NCI-H446 (cell line): ENCODE measurements at places on chromosomes 3 and 15.

GRCh38 chr3:8282541-8283165 is 219.0 kb upstream of the LMCD1 start:
- DNase-seq: no peak

DNA sequence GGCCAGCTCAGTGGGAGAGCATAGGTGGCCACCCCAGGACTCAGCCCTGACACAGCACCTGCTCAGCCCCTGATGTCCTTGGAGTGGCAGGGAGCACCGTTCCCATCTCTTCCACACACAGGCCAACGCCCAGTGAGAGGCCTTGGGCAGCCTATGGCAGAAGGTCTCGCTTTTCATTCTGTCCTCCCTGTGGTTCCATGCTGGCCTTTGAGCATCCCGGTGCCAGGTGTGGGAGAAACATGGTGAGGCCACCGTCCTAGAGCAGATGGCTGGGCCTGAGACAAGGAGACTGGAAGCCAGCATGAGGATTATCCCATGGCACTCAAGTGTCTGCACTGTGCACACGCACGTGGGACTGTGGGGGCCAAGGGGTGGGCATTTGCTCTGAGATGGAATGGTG is 25.1 kb downstream of the ADCY5 start:
- no peak for DNase-seq

GRCh38 chr3:130677343-130677742 is 69.3 kb downstream of the PIK3R4 start:
- DNase-seq: no peak

DNA sequence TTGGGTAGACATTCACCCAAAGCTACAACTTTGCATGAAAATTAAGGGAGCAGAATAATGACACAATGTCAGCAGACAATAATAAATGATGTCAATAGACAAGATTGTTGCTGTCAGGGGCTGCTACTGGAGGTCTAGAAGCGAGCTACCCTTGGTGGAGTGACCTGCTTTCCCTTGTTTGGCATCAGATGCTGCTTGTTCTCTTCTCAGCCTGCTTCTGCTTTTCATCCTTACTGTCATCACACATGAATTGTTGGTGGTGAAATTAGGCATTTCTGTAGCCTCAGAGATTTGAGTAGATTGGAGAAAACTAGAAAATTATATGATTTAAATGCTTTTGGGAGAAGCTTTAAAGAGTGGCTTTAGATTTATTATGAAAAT is 193.8 kb downstream of the NR1D2 start:
- DNase-seq: no peak

- DNase-seq: peak; percentile 27
Measured at GRCh38 chr15:71806452-71806931, 3.9 kb upstream of the NR2E3 start.

- no peak for DNase-seq
Measured at GRCh38 chr3:121976727-121977126, 45.3 kb downstream of the ILDR1 start.

- DNase-seq: no peak
Measured at GRCh38 chr3:66383998-66384745, 116.7 kb downstream of the LRIG1 start.

DNA sequence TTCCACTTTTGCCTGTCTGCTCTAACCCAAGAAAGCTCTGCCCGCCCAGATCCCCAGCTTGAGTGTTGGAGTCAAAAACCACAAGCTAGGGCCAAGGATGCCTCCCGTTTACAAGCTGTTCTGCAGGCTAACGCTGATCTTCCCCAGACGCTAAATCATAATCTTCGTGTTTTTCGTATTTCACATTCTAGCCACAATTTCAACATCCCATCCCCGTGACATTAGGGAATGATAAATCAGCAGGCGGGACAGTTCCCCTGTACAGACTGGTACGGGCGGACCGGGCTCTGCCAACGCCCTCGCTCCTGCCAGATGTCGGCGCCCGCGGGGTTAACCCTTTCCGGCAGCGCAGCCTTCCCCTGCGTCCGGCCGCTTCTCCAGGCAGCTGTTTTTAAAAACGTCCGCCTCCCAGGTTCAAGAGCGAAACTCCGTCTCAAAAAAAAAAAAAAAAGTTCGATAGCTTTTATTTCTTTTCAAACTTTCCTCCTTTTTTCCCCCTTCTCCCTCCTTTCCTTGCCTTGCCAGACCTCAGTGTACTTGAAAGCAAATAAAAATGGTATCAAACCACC is 81.0 kb upstream of the BNC1 start:
- no peak for DNase-seq

GRCh38 chr15:49382394-49382793 is 40.6 kb upstream of the FGF7 start:
- DNase-seq: no peak

DNA sequence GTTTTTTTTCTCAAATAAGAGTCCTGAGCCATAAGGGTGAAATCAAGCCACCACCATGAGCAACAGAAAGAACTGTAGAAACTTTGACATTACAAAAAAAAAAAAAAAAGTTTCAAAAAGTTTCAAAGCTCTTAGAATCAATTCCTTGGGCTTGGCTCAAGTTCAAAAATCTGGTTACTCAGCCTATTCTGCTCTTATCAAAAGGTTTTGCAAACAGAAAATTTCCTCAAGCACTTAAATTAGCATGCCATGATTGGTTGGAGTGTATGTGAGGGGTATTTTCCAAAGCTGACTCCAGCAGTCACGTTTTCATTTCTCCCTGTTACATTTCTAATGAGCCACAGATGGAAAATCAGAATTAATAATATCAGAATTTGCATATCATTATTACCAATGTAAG is 12.1 kb upstream of the PEX5L start:
- no peak for DNase-seq

GRCh38 chr3:139136469-139137202 is 91.9 kb upstream of the PRR23C start:
- no peak for DNase-seq

DNA sequence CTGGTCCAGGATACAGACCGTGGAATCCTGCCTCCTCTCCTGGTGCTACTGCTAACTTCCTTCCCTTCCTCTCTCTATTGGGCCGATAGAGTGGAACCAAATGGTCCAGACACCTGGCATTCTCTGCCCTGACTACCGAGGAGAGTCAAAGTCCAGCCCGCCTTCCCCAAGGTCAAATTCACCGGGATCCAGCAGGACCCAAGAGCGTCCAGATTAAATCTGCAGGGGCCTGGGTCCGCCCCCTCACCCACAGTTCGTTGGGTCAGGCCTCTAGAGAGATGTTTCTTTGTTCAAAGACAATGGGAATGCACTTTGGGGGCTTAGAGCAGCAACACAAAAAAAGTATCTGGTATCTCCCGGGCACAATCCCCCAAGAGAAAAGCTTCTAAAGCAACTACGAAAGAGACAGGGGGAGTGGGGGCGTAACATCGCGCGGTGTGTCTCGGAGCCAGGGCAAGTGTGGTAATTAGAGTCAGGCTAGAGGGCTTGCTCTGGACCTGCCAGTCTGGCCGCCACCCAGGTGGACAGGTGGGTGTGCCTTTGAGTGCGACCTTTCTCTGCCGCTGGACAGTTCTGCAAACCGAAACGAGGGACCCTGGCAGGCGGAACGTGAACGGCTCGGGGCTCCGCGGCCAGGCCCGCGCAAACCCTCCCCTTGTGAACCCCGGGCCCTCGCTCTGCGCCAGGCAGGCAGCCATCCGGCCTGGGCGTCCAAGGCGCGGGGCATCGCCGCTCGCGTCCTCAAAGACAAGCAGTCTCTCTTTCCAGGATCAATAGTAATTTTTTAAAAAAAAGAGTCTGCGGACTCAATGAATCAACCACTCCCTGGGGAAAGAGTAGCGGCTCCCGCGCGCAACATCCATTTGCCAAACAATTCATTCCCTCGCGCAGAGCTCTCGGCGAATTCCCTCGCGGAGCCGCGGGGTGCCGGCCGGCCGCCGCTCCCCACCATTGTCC is 806 bp downstream of the KLHL25 start:
- DNase-seq: no peak

DNA sequence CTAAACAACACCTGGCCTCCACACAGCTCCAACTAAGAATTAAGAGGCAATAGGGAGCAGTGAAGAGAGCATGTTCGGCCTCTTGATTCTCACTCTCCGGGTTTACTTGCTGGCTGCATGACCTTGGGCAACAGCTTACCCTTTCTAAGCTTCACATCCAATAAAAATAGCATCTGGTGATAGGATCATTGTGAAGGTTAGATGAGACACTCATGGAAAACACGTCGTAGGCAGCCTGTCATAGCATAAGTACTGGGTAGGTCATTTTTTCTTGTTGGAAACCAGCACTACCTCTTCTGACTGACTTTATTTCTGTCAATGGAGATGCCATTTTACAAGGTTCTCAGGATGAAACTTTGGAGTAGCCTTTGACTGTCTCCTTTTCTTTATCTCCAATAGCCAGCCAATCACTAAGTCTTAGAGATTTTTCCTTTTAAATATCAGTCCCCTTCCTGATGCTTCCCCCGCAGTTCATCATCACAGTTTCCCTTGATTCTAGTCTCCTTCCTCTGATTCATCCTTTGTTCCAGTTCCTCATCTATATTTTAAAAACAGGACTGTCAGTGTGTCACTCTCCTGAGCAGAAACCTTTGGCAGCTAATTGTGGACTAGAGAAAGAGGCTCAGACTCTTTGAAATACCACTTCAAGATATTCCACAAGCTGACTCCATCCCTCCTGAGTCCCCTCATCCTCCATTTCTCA is 271.5 kb downstream of the SLC9A9 start:
- DNase-seq: no peak

DNA sequence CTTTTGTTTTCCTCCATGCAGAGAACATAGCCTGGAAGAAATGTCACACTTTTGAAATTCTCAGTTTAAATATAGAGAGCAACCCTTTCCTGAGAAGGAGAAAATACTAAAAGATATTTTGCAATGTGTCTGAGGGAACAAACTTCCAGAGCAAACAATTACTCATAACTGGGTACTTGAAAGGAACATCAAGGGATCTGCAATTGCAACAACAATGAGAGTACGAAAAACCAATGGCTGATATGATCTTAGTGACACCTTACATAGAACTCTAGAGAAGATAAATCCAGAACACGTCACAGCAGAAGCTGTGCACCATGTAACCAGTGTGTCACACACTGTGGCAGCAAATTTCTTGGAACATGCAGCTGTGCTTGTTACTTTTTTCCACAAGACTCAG is 14.6 kb upstream of the ARPP21 start:
- DNase-seq: no peak

DNA sequence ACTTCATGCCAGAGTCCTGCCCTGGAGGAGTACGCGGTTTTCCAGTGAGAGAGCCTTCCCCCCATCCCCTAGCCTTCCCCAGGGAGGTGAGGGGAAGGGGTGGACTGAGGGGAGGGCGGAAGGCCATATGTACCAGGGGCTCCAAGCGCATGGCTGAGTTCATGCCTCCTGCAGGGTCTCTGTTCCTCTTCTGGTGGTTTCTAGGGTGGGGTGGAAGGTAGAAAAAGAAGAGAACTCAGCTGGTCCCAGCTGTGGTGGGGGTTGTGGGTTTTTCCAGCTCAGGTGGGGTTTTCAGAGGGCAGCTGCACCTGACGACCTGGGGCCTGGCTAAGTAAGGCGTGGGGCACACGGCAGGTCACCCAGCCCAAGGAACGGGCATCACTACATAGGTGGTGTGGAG is 10.7 kb upstream of the IQSEC1 start:
- DNase-seq: no peak

DNA sequence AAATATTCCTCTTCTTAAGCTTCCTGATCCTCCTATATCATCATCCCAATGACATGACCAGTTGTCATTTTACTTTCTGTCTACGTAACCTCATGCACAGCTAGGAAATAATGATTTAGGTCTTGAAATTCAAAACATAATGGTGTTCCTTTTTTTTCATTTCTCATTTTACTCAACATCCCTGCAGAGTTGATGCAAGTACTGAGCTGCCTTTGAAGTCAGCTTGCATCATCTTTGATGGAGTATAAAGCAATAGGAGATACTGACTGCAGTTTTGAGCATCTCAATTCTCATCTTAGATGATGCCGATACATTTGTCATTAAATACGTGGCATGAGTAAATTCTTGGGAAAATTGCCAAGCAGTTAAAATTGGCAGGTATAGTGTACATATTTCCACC is 346.1 kb downstream of the ZIC1 start:
- no peak for DNase-seq

DNA sequence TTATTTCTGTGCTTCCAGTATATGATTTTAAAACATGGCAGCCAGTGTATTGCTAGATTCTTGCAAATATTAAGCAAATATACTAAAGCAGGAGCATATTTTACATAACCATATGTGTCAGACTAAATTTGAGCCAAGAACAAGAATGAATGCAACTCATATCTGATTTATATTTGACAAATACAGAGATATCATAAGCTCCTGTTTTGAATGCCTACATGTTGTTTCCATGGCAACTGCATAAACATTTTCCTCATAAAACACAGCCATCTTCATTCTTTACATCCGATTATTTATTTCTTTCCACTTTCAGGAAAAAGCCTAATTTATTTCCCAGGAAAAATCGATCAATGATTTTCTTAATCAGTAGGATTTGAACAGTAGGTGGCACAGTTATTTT is 172.2 kb upstream of the TSPAN3 start:
- DNase-seq: no peak

- DNase-seq: no peak
Measured at GRCh38 chr3:154625756-154626155, 195.8 kb upstream of the GPR149 start.

DNA sequence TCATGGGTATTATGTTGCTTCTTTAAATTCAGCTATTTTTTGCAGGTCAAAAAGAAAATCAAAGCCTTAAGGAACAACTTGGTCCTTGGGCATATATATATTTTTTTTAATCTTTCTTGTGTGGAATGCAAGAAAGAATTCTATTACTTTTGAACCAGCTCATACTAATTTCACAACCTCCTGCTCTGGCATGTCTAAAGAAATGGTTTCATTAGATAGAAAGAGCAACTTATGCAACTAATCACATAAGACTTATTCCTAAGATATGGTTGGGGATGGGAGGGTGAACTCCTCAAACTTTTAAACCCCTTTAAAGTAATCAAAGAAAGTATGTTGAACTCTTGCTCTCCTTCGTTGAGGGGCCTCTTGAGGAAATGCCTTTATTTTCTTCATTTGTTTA is 114.9 kb downstream of the GMNC start:
- DNase-seq: no peak

GRCh38 chr3:61015859-61016258 is 235.4 kb downstream of the FHIT start:
- DNase-seq: no peak

- no peak for DNase-seq
Measured at GRCh38 chr3:4797201-4797705, 182.0 kb upstream of the BHLHE40 start.

DNA sequence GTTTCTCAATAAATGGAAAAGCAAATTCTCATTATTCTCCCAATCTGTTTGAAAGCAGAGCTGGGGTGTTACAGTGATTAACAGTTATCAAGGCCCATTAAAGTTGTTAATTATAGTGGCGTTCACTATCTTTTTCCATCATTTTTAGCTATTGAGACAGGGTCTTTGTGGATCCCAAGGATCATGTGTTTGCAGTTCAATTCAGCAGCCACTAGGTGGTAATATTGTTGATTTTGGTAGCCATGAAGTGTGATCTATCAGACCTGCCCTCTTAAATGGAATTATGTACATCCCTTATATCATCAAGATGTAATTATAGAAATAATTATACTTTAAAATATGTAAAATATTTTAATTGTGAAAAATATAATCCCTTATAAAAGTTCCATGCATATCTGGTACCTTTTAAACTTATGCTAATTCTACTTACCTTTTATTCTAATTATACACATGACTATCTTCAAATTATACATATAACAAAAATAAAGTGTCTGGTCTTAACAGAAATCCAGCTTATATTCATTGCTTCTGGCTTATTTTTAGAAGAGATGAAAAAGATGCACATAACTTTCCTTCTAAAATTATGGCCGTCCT is 126.4 kb downstream of the GREM1 start:
- peak; percentile 24 for DNase-seq
